ENCODE measurements at places on chromosomes 1 and 21.

DNA sequence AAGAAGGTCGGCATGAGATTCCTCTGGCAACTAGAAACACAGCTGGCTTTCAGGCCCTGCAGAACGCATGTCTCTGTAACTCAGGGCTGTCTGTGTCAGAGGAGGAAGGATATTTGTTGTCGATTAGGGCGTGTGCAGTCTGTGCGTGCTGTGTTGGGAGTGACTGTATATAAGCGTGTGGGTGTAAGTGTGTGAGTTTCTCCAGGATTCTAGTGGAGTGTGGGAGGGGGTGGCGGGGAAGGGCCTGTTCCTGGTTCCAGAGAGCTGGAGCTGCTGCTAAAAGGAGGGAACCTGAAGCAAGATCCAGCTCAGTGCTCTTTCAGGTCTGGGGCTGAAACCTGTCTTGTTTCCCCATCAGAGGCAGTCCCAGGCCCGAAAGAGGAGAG lies 74.3 kb downstream of the SLC16A1 start:
- no peak for DNase-seq

GRCh38 chr1:162327788-162328165 lies 48.9 kb downstream of the SPATA46 start:
- no peak for DNase-seq

- peak; percentile 84 for DNase-seq
Measured at GRCh38 chr21:37370152-37371040, 3.8 kb downstream of the DYRK1A start.

DNA sequence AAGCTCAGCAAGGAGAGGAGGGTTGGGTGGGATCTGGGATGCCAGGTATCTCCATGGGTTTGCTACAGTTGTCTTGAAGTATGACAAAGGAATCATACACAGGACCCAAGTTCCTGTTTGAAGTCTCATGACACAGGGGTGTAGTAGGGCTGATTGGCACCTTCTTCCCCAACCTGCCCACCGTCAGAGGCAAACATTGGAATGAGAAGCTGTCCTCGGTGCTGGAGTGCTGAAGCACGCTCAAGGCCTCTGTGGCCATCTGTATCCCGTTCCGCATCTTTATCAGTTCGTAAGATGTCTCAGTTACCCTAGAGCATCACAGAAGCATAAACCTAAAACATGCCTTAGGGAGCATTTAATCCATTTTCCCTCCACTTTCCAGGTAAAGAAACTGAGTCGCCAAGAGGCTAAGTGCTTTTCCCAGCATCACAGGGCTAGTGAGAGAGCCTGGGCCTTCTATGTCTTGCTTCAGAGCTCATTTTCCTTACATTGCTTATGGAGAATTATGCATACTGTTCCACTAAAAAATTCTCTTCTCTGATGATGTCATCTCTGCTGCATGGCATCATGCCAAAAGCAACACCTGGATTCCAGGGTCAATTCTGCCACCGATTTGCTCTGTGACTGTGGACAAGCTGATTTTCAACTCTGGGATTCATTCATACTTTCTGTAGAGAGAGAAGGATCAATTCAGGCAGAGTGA lies 34.2 kb downstream of the VWA5B1 start:
- DNase-seq: no peak

DNA sequence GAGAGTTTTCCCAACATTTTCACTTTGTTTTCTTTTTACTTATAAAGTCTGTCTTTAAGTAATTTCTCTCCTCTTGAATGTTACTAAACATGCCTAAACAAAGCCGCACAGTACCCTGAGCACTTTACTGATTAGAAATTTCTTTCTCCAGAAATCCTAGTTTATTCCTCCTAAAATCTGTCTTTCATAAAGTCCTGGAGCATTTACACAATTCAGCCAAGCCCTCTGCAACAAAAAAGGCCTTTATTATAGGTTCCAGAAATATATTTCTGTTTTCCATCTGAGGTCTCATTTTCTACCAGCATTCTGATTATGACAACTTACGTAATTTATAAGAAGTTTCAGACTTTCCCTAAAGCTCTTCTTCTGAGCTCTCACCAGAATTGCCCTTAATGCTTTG lies 549.5 kb upstream of the OLFM3 start:
- no peak for DNase-seq
